ENCODE measurements at places on chromosomes 11 and 22.

DNA sequence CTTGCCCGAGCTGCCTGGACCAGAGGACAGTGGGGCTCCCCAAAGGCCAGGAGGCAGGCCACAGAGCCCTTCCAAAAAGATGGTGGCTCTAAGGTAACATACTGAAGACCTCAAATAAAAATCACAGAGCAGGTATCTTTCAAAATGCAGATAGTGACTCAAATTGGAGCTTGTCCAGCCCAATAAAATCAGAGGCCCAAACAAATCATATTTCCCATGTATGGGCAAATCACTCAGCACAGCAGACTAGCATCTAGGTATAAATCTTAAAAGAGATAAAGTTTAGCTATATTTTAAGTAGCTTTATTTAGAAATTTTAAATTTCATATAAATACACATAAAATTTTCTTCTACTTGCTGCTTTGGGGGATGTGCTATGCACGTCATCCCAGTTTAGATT, 3.3 kb downstream of the TESMIN start:
- no peak for DNase-seq

GRCh38 chr11:22566293-22566692, 59.3 kb downstream of the FANCF start:
- no peak for DNase-seq

DNA sequence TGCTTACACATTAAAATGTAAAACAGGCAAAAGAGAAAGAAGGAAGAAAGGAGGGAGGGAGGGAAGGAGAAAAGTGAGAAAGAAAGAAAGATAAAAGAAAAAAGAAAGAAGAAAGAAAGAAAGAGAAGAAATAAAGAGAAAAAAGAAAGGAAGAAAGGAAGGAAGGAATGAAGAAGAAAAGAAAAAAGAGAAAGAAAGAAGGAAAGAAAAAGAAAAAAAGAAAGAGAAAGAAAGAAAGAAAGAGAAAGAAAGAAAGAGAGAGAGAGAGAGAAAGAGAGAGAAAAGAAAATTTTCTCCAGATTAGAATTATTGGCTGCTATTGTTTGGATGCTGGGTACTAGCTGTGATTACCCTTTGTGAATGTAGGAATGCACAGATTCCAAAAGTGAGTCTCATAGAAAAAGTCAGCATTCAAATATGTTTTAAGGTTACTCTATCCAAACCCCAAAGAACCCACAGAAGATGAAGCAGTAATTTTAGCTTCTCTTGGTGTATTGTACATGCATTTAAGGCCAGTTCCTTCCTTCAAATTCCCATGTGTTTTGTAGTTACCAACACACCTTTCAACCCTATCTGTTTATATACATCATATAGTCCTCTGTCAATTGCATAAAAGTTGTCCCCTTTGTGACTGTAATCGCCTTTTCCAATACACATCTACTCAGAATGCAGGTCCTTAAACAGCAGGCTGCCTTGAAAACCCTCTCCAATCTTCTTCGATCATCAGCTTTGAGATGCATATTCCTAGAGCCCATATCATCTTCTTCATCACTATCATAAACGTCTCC, 789 bp upstream of the FAM111A start:
- no peak for DNase-seq

- DNase-seq, result no peak
These were observed 17.3 kb downstream of the ABCC8 start for GRCh38 chr11:17459236-17459896.

DNA sequence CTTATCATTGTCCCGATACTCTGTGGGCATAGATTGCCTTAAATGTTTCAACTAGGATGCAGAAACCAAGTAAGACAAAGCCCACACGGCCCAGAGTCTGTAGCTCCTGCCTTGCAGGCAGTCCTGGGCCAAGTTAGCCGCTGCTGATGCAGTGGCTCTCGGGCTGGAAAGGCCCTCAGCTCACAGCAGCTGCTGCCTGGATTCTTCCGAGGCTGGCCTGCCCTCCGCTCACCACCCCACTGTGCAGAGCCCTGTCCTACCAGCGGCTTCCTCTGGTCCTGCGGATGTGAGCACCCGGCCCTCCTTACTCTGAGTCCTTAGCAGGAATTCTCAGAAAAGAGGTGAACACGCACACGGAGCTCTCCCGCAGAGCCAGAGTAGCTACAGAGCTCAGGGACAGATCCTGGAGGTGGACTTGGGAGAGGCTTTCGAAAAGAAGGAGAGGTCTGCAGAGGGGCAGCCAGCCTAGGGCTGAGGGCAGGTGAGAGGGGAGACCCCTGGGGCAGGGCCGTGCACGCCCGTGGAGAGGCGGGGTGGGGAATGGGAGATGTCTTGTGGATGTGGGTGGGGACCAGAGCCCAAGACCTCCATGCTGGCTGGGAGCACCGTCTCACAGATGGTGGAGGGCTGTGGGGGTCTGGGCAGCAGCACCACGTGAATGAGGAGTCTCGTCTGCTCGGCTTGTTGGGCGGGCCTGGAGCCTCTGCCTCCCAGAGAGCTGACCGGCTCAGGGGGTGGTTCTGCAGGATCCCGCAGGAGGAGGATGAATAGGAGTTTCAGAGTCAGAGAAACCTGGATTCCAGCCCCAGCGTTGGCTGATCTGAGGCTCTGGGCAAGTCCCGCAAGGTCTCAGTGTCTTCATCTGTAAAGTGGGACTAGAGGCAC, 117.4 kb upstream of the B3GAT1 start:
- no peak for DNase-seq

DNA sequence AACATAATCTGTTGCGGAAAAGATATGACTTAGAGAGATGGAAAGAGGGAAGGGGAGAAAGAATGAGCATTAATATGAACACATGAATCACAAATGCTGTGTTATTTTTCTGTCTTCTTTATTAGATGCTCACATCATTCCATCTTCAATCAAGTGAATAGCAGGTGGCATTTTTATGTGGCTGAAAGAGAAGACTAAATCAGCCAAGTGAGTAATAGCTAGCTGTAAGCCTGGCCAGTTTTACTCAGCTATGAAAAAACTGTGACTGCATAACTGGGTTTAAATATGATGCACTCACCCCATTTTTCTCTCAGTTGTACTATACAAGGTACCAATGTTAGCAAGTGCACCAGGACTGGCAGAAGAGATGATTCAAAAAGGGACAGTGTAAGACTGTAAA, 571.1 kb downstream of the JRKL start:
- no peak for DNase-seq

- DNase-seq, result no peak
These were observed 262.2 kb upstream of the UBASH3B start for GRCh38 chr11:122393209-122393860.

GRCh38 chr22:49272546-49273125, 555.0 kb downstream of the BRD1 start:
- DNase-seq, result no peak

GRCh38 chr11:119474682-119475596, 52.0 kb upstream of the THY1 start:
- peak; percentile 43 for DNase-seq

DNA sequence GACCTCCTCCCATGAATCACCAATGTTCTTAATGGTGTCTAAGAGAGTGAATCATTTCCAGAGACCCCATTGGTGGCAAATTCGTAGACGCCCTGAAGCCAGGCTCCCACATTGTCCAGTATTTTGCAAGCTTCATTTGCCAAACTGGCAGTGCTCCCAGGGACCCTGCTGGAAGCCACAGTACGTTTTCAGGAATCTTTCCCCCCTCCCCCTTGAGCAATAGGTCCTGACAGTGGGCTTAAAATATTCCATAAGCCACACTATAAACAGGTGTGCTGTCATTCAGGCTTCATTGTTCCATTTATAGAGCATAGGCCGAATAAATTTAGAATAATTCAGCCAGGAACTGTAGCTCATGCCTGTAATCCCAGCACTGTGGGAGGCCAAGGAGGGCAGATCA, 125.3 kb downstream of the MORC2 start:
- DNase-seq, result no peak

- DNase-seq, result no peak
These were observed 17.1 kb upstream of the B3GAT1 start for GRCh38 chr11:134429106-134429505.

DNA sequence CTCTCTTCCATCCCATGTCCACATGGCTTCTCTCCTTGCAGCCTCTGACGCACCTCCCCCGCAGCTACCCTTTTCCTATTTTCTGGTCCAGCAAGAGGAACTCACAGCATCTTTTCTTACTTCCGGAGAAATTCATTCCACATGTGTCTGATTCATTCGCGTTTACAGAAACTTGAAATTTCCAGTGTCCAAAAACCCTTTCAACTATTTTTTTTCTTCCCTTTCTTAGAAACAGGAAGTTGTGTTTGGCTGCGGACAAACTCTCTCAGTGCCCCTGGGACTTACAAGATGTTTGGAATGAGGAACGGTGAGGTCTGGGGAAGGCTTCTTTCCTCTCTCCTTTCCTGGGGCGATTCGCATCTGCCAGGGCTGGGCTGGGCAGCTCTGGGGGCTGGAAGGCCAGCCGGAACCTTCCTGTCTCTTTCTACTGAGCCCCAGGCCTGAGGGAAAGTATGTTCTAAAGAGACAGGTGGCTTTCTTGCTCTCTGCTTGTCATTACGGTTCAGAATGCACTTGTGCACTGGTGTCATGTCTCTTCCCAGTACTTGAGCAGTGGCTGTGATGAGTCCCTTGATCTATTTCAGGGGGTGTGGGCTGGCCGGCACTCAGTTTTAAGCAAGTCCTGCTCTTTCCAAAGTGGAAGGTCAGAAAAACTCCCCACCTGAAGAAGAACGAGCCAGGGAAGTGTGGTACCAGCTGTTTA, 27.5 kb downstream of the ADAMTS8 start:
- no peak for DNase-seq

DNA sequence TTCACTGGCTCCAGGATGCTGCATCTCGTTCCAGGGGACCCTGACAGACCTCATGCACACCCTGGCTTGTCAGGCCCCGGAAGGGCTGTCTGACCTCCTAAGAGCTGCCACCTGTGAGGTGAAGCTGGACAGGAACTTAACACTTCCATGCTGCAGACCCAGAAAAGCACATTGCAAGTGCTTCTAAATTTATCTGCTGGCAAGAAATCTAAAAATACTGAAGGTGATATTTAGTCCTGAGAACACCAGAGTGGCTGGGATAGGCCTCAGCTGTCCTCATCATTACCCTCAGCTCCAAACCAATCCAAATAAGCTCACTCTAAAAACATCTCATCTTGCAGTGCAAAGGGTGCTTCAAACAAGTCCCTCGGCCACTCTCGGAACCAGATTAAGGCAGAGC, 46.7 kb downstream of the ABTB2 start:
- no peak for DNase-seq

DNA sequence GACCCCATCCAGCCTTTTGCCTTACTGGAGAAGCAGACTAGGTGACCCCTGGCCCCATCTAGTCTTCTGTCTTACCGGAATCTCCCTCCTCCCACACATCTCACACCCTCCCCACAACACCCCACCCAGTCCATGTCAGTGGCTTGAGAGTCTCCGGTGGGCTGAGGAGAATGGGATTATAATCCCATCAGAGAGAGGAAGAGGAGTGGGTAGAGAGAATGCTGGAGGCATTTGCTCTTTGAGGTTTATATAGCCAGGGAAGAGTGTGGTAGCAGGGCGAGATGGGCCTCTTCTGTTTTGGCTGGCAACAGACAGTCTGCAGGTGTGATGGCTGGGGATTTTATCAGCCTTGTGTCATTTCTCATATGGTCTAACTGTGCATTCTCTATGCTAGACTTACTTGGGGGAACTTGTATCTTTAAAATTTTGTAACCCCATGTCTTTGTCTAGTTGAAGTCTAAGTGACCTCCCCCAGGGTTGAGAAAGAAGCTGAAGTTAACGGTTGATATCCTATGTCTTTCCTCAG, 50.3 kb downstream of the GRAMD1B start:
- DNase-seq, result no peak

DNA sequence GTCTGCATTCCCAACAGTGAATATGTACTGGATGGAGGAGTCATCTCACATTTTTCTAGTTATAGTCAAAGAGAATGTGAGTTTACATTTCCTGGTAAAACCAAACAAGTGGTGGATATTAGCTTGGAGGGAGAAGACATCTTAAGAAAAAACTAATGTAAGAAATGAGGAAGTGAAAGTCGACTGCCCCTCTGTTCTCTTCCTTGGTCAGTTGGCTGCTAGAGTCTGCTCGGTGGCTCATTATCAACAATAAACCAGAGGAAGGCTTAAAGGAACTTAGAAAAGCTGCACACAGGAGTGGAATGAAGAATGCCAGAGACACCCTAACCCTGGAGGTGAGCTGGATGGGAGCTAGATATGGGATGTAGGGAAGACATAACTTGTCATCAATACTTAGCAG, 5.8 kb downstream of the SLC22A9 start:
- no peak for DNase-seq

DNA sequence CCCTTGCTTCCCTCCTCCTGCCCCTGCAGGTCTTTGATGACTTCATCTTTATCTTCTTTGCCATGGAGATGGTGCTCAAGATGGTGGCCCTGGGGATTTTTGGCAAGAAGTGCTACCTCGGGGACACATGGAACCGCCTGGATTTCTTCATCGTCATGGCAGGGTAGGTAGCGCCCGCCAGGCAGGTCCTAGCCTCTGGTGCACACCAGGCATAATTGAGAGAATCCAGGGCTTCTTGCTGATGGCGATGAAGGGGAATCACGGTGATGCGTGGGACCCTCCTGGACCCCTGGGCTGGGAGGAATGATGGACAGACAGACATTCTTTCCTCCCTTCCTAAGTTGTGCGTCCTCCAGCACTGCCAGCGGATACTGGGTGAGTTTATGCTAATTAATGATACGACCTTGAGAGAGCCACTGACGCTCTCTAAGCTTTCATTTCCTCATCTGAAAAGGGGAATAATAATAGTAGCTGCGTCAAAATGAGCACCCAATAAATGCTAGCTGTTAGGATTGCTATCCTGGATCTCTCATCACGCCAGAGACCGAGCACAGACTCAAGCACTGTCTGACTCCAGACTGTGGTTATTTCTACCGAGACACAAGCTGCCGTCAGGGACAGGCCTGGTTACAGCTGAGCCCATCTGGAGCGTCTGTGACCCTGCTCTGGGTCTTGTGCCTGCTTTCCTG, 30.1 kb downstream of the CACNA1I start:
- no peak for DNase-seq

DNA sequence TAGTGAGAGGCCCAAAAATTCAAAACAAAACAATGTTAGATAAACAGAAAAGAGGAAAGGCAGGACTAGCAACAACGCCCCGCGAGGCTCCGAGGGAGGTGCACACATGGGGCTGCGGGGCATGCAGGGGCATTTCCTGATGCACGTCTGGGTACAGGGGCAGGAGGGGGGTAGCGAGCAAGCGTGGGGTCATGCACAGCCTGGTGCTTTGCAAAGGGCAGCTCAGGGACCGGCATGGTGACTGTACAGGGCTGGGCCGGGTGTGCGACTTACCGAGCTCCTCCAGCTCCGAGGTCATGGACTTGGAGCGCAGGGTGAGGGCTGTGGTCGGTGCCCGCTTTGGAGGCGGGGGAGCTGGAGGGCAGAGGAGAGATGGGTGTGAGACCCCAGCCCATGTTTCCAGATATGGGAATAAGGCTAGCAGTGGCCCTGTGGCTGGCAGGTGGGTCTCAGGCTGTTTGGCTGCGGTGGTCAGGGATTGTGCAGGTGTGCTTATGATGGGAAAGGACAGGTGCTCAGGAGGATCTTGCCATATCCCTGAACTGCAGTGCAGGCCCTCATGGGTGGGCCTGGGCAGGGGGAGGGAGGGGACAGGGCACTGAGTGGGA, 103.7 kb downstream of the CTTN start:
- DNase-seq, result no peak

- no peak for DNase-seq
These were observed 38.3 kb downstream of the AMOTL1 start for GRCh38 chr11:94806419-94806818.

All from activated T-cell treated with anti-CD3 and anti-CD28 coated beads, Interleukin-2, amount 50 U/mL, for 1 hour (primary cell).